HepG2 (cell line): ENCODE measurements at places on chromosomes 6 and 20. TPM values are rescaled to one million over a fixed set of nuclear protein-coding genes. Genes with fewer than 3 reads are reported as not detected.

MCCD1 gene
- total RNA-seq: 0.15 and 0.36 TPM in 2 replicates

EYA2 gene
- total RNA-seq: not detected in 2 replicates

ANKRD66 gene
- total RNA-seq: not detected in 2 replicates

HSPA1L gene
- total RNA-seq: 0.55 and 0.94 TPM in 2 replicates

FILIP1 gene
- not detected in 2 replicates for total RNA-seq

LTV1 gene
- total RNA-seq: 85.8 and 122 TPM in 2 replicates

DNA sequence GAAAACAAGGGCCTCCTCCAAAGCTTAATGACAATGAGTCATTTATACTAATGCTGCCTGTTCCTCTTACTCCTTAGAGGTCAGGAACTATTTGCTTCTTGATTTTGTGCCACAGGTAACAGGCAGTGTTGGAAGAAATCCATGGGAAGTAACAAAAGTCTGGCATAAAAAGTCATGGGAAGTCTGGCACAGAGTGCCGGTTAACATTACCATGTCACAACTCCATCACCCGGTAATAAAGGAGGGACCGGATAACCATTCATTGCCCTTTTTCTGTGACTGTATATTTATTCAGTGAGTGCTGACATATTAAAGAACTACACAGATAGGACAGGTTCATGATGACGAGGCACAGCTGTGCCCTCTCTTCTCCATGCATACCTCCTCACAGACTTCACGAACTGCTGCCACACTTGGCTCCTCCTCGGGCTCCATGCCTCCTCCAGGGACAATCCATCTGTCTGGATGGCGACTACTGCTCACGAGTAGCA, 50.9 kb downstream of the NUDT3 start:
- DNase-seq: no peak

GRCh38 chr6:30325873-30326525, 728 bp upstream of the TRIM39 start:
- DNase-seq: peak; percentile 89

- no peak for DNase-seq
Measured at GRCh38 chr6:118881440-118882313, 12.3 kb upstream of the ASF1A start.

- DNase-seq: peak; percentile 30
Measured at GRCh38 chr6:36514554-36515456, 32.5 kb downstream of the STK38 start.

- no peak for DNase-seq
Measured at GRCh38 chr6:135170238-135170637, 10.9 kb upstream of the MYB start.

GRCh38 chr6:121460170-121460569, 24.7 kb downstream of the GJA1 start:
- no peak for DNase-seq

- no peak for DNase-seq
Measured at GRCh38 chr20:49460916-49461315, 21.6 kb downstream of the KCNB1 start.

DNA sequence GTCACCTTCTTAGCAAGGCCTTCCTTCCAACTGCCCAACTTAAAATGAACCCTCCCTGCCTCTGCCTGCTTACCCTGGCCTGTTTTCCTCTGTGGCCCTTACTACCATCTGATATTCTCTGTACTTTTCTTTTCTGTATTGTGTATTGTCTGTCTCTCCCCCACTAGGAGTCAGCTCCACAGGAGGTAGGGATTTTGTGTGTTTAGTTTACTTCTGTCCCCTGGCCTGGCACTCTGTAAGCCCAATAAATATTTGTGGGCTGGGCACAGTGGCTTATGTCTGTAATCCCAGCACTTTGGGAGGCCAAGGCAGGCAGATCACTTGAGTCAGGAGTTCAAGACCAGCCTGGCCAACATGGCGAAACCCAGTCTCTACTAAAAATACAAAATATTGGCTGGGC, 72.8 kb downstream of the RIPOR3 start:
- no peak for DNase-seq
